ENCODE measurements at places on chromosomes 16 and 17. TPM values are rescaled to one million over a fixed set of nuclear protein-coding genes. Genes with fewer than 3 reads are reported as not detected.
A peak's percentile ranks its signal among the peaks of the same experiment; 100 is the strongest.

The CCL1 gene
- polyA plus RNA-seq: not detected

DNA sequence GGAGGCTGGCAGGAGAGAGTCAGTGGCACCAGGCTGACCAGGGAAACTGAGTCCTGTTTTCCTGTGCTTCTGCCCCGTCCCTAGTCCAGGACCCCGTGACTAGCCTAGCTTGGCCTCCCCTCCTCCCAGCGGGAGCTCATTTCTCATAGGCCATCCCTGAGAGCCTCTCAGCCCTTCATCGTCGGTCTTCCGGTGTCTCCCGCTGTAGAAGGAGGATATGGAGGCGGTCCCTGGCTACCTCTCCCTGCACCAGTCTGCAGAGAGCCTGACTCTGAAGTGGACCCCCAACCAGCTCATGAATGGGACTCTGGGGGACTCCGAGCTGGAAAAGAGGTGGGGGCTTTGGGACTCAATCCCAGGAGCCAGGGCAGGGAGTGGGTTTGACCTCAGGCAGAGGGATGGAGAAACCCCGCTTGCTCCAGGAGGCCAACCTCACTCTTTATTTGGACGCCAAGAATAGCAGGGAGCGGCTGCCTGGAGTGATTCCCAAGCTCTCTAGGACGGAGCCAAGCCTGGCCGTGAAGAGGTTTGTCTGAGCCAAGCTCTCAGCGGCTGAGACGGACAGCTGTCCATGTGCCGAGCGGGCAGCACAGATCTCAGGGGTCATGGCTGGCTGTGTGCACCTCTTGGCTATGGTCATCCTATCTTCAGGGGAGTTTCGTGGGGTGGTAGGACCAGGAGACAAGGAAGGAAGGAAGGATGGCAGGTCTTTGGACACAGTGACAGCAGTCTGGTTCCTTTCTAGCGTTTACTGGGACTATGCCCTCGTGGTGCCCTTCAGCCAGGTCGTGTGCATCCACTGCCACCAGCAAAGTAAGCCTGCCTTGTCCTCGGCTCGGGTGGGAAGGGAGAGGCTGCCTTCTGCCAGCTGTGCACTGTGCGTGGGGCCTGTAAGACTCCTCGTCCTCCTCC lies 26.8 kb downstream of the SGSM2 start:
- DNase-seq: no peak

GRCh38 chr17:9958586-9959281 lies 53.7 kb upstream of the RCVRN start:
- no peak for DNase-seq

The PRAC2 gene
- not detected for polyA plus RNA-seq

DNA sequence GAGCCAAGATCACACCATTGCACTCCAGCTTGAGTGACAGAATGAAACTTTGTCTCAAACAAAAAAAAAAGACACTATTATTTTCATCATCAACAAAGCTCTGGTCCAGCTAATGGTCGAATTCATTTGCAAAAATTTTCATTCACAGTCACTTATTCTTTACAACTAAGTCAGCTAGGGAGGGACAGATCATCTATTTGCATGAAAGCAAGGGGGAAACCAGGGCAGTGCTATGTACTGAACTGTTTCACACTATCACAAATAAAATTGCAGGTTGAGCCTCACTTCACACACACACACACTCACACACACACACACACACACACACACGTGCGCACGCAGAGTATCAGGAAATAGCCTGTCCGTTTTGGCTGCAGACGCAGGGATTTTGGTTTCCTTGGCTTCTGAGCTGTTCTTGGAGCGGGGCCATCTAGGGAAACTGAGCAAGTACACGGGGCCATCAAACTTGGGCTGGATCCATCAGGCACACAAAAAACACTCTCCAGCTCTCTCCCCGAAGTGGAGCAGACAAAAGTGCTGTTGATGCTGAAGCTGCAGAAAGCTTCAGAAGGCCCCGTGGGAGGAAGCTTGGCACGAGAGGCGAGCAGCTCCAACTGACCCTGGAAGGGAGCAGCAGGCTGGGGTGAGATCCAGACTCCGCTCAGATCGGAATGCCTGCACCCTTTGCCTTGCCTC lies 44.3 kb upstream of the HELZ start:
- peak; percentile 73 for DNase-seq

DNA sequence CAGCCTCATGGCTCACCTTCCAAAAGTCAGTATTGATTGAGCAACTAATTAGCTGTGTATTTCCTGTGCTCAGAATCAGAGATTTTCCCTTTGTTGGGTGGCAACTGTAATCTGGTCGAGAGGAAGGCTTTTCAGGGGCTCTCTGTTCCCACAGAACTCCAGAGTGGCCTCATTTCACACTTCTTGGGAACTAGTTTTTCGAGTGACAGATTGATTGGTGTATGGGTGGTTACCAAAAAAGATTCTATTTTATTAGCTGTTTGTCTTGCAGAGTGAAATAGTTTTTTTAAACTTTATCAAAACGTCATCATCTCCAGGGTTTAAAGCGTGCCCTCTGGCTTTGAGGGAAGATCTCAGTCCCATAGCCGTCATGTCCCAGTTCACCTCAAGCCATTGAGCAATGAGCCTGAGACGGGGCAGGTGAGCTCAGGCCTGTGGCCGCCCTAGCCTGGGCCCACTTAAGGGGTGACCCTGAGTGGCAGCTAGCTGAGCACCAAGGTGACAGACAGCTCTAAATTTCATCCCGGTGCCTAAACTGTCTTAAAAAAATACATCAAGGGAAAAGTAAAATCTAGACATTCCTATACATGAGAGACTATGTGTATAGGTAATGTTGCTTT lies 53.0 kb downstream of the SMPD3 start:
- no peak for DNase-seq

- DNase-seq: no peak
Measured at GRCh38 chr17:48749621-48750553, 21.3 kb upstream of the HOXB13 start.

- no peak for DNase-seq
Measured at GRCh38 chr16:17277981-17278381, 192.8 kb downstream of the XYLT1 start.

The C16orf96 gene
- 0.73 TPM for polyA plus RNA-seq

DNA sequence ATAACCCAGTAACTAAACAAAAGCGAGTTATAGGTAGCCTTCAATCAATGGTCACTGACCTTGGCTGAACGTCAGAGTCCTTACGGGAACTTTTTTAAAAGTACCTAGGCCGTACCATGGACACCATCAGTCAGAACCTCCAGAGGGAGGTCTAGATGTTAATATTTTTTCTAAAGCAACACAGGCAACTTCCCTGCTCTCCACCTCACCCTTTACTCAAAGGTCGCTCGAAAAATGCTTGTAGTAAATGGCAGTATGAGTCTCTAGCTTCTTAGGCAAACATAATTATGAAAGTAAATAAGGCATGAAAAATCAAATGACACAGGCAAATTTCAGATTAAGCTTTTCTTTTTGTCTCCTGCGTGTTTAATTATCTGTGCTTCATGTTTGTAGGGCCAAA lies 82.1 kb downstream of the SLC39A11 start:
- no peak for DNase-seq

All from forelimb muscle (tissue), 1 donor.